Brain microvascular endothelial cell (primary cell): ENCODE measurements at places on chromosomes 12 and 14.

DNA sequence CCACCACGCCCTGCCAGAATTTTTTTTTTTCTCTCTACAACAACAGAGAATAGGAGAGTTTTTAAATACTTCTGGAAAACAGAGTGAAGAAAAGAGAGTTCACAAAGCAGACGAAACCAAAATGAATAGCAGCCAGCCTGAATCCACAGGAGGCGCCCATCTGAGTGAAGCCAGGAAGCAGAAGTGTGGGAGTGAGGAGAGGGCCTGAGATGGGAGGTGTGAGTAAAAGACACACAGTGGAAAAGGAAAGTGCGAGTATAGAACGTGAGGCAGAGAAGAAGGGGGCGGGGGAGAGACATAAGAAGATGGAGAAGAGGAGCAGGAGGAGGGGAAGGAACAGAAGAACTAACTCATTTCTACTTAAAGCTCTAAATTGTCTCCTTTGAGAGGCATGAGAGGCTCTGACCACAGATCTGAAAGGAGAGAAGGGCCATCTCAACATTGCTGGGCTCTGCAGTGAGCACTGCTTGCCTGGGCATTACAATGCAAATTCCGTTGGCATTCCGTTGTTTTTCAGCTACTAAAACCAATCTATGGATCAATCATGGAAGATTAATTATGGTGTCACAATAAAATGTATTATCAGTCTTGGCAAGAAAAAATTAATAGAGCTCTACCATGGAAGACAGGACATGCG lies 140.1 kb upstream of the CPSF6 start:
- no peak for DNase-seq

DNA sequence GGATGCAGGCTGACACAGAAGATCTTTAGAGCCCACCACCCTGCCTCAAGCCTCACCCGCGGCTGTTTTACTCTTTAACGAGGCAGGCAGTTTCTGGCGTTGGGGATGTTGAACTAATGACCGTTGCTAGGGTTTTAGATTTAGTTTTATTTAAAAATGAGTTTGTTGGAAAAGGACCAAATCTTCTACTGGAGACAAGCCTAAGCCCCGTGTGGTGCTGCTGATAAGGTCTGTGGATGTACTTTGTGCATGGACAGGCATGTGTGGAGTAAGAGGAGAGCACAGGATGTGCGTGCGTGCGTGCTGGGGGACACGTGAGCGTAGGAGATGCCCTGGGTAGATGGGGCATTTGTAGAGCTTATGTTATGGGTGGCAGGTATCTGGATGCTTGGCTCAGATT lies 5.7 kb downstream of the NTF3 start:
- DNase-seq, result no peak

- DNase-seq, result no peak
Measured at GRCh38 chr12:109162551-109162950, 46.2 kb downstream of the ACACB start.

DNA sequence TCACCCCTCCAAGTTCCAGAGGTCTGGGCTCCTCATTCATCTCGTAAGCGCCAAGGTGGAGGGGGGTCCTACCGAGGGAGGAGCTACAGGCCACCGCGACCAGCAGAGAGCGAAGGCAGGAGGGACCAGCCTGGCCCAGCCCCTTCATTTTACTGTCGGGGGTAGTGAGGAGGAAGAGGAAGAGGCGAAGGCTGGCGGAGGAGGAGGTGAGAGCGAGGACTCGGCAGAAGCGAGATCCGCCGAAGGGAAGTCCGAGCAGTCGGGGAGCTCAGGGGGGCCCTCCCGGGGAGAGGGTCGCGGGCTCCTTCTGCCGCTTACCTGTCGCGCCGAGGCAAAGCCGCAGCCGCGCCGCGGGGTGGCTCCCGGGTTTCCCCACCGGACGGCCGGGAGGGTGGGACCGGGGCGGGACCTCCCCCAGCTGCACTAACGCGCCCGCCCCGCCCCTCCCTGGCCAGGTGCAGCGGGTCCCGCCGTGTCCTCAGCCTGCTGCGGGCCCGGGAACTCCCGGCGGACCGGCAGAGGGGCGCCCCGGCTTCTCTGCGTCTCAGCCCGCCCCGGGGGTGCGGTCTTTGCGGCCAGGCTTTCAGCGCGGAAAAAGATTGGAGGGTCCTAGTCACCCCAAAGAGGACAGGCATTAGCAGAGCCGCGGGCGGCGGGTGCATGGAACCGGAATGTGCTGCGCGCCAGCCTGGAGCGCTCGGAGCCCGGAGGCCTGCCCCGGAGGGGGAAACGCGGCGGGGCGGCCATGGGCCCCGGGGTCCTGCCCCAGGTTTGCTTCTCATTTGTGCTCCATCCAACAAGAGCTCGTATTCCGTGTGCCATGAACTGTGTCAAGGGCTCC lies at the start of gene GALNT6:
Gene GALNT6 (minus strand): TSS at position 124 of the 841 bp plus-strand sequence. CDS start 11,625 bp downstream, outside the sequence.
- DNase-seq, result no peak

DNA sequence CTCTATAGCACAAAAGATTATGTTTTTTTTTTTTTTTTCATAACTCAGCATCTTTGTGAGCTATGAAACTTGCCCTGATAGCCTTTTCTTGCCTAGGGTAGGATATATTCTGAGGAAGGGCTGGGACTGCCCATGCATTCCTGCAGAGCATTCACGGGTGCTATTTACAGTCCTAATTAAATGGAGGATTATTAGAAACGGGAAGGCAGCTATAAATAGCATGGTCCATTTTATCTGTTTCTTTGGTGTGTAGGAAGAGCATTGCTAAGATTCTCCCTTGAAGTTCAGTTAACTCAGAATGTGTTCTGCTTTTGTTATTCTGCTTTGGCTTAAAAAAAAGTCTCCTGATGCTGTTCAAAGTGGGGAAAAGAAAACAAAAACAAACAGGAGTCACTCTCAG lies 630.9 kb downstream of the DIO2 start:
- DNase-seq, result no peak

GRCh38 chr12:124040291-124040690 lies 67.3 kb downstream of the ZNF664 start:
- DNase-seq, result no peak

- no peak for DNase-seq
Measured at GRCh38 chr14:89566644-89567415, 149.8 kb upstream of the FOXN3 start.

DNA sequence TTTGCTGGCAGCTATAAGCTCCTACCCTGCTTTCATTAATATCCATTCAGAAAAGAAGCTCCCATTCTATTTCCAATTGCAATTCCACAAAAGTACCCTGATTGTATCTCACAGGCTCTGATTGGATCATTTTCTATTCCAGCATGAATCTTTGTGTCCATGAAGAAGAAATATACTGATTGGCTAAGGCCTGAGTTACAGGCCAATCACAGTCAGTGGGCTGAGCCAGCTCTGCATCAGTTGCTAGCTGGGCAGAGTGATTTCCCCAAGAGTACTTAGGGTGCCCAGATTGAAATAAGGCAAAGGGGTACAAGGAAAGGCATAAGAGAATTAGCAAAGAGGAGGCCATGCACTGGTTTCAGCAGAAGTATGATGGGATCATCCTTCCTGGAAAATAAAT lies 14.4 kb downstream of the ART4 start:
- peak; percentile 42 for DNase-seq

- no peak for DNase-seq
Measured at GRCh38 chr12:15720295-15720694, 68.9 kb downstream of the EPS8 start.

GRCh38 chr12:61646639-61647038 lies 613.6 kb upstream of the USP15 start:
- no peak for DNase-seq

GRCh38 chr14:53355581-53356112 lies 202.5 kb upstream of the DDHD1 start:
- peak; percentile 60 for DNase-seq

- DNase-seq, result peak; percentile 96
Measured at GRCh38 chr12:106357549-106358395, at the start of gene POLR3B. Gene POLR3B (plus strand): TSS chr12:106357748. CDS start chr12:106357880, 132 bp downstream.

DNA sequence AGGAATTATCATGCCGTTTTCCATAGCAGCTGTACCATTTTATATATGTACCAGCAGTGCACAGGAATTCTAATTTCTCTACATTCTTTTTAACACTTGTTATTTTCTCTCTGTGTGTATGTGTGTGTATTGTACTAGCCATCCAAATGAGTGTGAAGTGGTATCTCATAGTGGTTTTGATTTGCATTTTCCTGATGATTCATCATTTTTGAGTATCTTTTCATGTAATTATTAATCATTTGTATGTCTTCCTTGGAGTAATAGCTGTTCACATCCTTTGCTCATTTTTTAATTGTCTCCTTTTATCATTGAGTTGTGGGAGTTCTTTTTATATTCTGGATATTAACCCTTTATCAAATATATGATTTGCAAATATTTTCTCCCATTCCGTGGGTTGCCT lies 95.6 kb upstream of the MANSC4 start:
- DNase-seq, result no peak

GRCh38 chr12:12466157-12466556 lies 96.5 kb downstream of the DUSP16 start:
- DNase-seq, result no peak

- no peak for DNase-seq
Measured at GRCh38 chr14:76324133-76324532, 51.8 kb upstream of the ESRRB start.

- DNase-seq, result no peak
Measured at GRCh38 chr12:43336962-43337555, 214.9 kb downstream of the ADAMTS20 start.

- DNase-seq, result no peak
Measured at GRCh38 chr14:74977164-74977900, 21.9 kb upstream of the PGF start.

GRCh38 chr12:85440271-85440670 lies 160.3 kb downstream of the ALX1 start:
- DNase-seq, result no peak

GRCh38 chr14:95236221-95236620 lies 78.9 kb upstream of the DICER1 start:
- DNase-seq, result no peak

DNA sequence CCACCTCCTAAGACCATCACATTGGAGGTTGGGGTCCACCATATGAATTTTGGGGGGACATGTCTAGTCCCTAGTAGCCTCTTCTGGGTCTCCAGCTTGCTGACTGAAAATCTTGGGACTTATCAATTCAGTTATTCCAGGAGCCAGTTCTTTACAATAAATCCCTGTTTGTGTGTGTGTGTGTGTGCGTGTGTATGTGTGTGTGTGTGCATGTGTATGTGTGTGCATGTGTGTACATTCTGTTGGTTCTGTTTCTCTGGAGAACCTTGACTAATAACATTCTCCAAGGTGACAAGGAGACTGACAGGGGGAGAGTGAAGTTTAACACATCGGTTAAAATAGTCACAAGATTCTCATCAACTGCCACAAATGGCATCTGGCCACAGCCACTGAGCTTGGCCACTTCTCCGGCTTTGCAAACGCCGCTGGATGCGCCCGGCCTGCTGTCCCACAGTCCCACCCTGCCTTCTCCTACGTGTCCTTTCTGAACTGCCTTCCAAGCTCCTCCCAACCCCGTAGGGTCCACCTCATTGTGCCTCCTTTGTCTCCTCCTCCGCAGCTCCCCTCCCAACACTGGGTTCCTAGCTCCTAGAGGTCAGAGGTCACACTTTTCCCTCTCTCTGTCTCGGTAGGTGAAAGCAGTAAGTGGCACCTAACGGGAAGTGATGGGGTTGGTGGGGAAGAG lies 88.1 kb upstream of the DIO3 start:
- no peak for DNase-seq

DNA sequence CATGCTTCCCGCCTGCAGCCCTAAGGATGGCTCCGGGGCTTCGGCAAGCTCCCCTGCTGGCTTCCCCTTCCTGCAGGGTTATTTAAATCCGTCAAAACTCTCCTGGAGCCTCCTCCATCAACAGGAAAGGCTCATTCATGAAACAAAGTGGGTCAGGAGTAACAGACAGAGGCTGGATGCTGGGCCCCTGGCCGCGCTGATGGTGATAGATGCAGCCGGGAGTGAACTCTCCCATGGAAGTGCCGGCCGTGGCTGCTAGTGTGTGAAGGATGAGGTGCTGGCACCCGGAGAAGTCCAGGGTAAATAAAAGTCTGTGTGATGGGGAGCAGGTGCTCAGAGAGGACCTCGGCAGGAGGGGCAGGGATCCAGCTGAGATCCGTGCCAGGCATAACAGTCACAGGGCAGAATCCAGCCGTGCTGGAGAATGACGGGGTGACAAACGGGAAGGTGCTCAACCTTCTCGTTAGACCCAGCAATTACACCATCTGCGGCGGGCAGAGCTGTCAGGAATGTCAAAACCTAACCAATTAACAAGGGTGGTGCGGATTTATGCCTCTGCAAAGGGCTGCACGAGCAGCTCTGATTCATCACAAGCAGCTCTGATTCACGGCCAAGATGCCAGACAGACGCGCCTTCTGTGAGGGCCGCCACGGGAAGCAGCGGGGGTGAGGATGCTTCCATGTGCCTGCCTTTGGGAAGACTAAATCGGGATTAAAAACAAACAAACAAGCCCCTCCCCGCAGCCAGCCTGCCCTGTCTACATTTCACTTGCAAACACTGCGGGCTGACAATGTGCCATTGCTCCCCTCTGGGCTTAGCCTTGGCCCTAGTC lies 55.6 kb downstream of the SYNE3 start:
- DNase-seq, result peak; percentile 69

DNA sequence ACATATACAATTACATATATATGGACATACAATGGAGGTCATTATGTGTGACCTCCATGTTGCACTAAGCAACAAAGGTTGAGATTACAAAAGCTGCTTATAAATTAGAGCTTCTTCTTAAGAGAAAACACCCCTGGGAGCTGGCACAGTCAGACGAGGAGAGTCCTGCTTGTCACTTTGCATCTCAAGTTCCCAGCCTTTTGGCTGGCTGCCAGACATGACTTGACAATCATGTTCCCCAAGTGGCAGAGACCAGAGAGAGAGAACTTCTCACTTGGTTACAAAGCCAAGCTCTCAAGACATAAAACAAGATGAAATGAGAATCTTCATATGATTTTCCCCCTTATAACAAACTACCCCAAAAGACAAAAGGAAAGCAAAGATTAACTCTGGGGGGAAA lies 8.5 kb upstream of the SYNJ2BP start:
- no peak for DNase-seq

- no peak for DNase-seq
Measured at GRCh38 chr12:68919581-68920239, 13.3 kb downstream of the CPM start.

DNA sequence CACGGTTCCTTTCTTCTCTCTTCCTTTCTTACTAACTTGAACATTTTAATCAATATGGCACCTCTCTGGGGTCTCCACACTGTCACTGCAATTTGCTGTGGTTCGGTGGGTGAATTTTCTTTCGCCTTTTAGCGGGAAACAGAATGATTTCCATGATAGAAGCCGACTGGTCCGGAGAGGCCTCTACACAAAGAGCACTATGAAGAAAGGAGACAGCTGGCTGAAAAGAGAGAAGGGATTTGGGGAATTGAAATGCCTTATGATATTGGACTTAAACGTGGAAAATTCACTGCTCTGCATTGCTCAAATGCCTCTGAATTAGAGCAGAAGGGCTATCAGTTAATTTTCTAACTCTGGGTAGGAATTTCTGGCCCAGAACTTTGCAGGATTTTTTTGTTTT lies 55.9 kb downstream of the KCNA5 start:
- no peak for DNase-seq

DNA sequence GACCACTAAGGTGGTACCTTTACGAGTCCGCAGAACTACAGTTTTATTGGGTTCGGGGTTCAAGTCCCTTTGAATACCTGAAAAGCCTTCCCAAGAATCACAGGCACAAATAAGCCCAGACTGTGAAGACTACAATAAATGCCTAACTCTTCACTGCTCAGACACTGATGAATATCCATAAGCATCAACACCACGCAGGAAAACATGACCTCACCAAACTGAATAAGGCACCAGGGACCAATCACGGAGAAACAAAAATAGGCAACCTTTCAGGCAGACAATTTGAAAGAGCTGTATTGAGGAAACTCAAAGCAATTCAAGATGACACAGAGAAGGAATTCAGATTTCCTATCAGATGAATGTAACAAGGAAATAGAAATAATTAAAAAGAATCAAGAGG lies 24.2 kb upstream of the P2RX7 start:
- DNase-seq, result no peak
